Small intestine (tissue), 16 donors: ENCODE measurements at places on chromosomes 16 and 17. TPM values are rescaled to one million over a fixed set of nuclear protein-coding genes. Genes with fewer than 3 reads are reported as not detected.

Gene SLC12A4
- 17.3 TPM for polyA plus RNA-seq

Gene EIF3C
- 430 TPM for polyA plus RNA-seq

Gene KRT15
- polyA plus RNA-seq: 10.7 TPM

Gene RBBP6
- polyA plus RNA-seq: 28.1 TPM

Gene RNF43
- polyA plus RNA-seq: 3.5 TPM

Gene ZSCAN10
- 0.03 TPM for polyA plus RNA-seq

Gene PABPN1L
- not detected for polyA plus RNA-seq

- H3K27ac ChIP-seq: no peak overlapping the region
- H3K27me3 ChIP-seq: no peaks in the 10 kb centered on the region
- H3K4me3 ChIP-seq: no peak overlapping the region
- no peak for DNase-seq
Observed at GRCh38 chr17:69704935-69705334, 290.4 kb downstream of the MAP2K6 start.

- H3K27ac ChIP-seq: no peak overlapping the region
- H3K4me3 ChIP-seq: no peak overlapping the region
- no peak for DNase-seq
- H3K4me1 ChIP-seq: no peaks in the 10 kb centered on the region
- no peaks in the 10 kb centered on the region for H3K27me3 ChIP-seq
- H3K36me3 ChIP-seq: no peaks in the 10 kb centered on the region
Observed at GRCh38 chr16:53636978-53637377, 66.7 kb downstream of the RPGRIP1L start.

GRCh38 chr17:33927732-33928133 lies 327.4 kb upstream of the CCL2 start:
- H3K4me1 ChIP-seq: no peaks in the 10 kb centered on the region
- no peak overlapping the region for H3K27ac ChIP-seq
- no peak overlapping the region for H3K4me3 ChIP-seq
- no peaks in the 10 kb centered on the region for H3K36me3 ChIP-seq

GRCh38 chr16:68350813-68351350 lies 40.1 kb downstream of the PRMT7 start:
- DNase-seq: no peak
- no peaks in the 10 kb centered on the region for H3K27me3 ChIP-seq
- no peak overlapping the region for H3K27ac ChIP-seq
- H3K4me1 ChIP-seq: peaks cover 13% of the 10 kb centered on the region
- no peaks in the 10 kb centered on the region for H3K36me3 ChIP-seq
- H3K4me3 ChIP-seq: no peak overlapping the region

- H3K4me3 ChIP-seq: no peak overlapping the region
- no peaks in the 10 kb centered on the region for H3K27me3 ChIP-seq
- no peaks in the 10 kb centered on the region for H3K36me3 ChIP-seq
- DNase-seq: no peak
- peaks cover 2% of the 10 kb centered on the region for H3K4me1 ChIP-seq
- H3K27ac ChIP-seq: no peak overlapping the region
Observed at GRCh38 chr17:43631429-43631828, 30.3 kb downstream of the MEOX1 start.

GRCh38 chr16:81583893-81584631 lies 139.5 kb downstream of the CMIP start:
- H3K27ac ChIP-seq: peak overlapping the region; percentile 96
- no peak overlapping the region for H3K4me3 ChIP-seq
- DNase-seq: no peak
- peaks cover 52% of the 10 kb centered on the region for H3K36me3 ChIP-seq
- H3K27me3 ChIP-seq: no peaks in the 10 kb centered on the region

DNA sequence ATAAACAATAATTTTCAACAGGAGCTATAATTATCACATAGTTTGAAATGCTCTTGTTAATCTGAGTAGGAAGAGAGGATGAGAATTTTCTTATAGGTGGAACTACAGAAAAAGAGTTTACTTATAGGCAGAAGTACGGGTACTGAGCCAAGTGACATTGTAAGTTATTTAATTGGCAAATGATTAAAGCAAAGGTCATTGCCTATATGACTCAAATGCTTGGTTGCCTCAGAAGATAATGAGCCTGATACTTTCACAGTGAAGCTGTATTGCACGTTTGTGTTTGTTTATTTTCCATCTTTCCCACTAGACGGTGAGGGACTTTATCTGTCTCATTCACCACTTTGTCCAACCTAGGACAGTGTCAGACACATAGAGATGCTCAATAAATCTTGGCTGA lies 749.3 kb downstream of the MAF start:
- no peak overlapping the region for H3K27ac ChIP-seq
- peak; percentile 8 for DNase-seq
- no peaks in the 10 kb centered on the region for H3K4me1 ChIP-seq
- no peaks in the 10 kb centered on the region for H3K27me3 ChIP-seq

GRCh38 chr16:27273670-27274423 lies 5.3 kb upstream of the NSMCE1 start:
- H3K4me1 ChIP-seq: peaks cover 2% of the 10 kb centered on the region
- H3K4me3 ChIP-seq: no peak overlapping the region
- H3K27me3 ChIP-seq: no peaks in the 10 kb centered on the region
- H3K27ac ChIP-seq: peak overlapping the region; percentile 89
- peak; percentile 83 for DNase-seq

GRCh38 chr16:23187341-23187740 lies 4.8 kb downstream of the SCNN1G start:
- no peak overlapping the region for H3K27ac ChIP-seq
- H3K4me3 ChIP-seq: no peak overlapping the region
- no peaks in the 10 kb centered on the region for H3K36me3 ChIP-seq

DNA sequence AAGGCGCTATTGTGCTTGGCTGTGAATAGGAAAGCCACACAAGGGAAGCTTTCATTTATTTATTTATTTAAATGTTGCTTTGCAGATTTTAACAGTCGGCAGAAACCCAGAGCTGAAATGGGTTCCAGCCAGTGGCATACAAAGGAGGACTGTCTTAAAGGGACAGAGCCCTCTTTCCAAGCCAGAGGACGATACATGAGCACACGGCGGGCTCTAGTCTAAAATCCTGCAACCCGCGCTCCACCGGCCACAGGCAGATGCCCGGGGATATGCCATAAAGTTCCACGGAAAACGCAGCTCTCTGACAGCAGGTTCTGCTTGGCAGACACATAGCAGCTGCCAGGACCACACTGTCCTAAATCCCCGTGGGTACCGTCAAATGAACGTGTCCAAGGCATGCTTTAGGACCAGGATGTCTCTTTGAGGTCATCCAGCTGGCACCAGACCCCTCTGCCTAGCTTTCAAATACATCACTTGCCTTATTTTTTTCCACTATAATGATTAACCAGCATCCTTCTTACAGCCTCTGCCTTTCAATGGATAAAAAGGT lies 64.6 kb downstream of the CYTH1 start:
- peak overlapping the region; percentile 6 for H3K4me3 ChIP-seq
- H3K27ac ChIP-seq: no peak overlapping the region
- no peaks in the 10 kb centered on the region for H3K36me3 ChIP-seq
- H3K4me1 ChIP-seq: peaks cover 36% of the 10 kb centered on the region

- DNase-seq: no peak
- H3K36me3 ChIP-seq: no peaks in the 10 kb centered on the region
- H3K4me3 ChIP-seq: no peak overlapping the region
- H3K4me1 ChIP-seq: no peaks in the 10 kb centered on the region
Observed at GRCh38 chr17:30541802-30542201, 64.6 kb downstream of the GOSR1 start.

GRCh38 chr17:16878606-16879005 lies 93.3 kb downstream of the TNFRSF13B start:
- no peaks in the 10 kb centered on the region for H3K36me3 ChIP-seq
- no peak overlapping the region for H3K27ac ChIP-seq
- H3K4me3 ChIP-seq: no peak overlapping the region
- H3K27me3 ChIP-seq: no peaks in the 10 kb centered on the region
- no peaks in the 10 kb centered on the region for H3K4me1 ChIP-seq
